Glomerular endothelial cell (primary cell): ENCODE measurements at places on chromosomes 4 and X. TPM values are rescaled to one million over a fixed set of nuclear protein-coding genes. Genes with fewer than 3 reads are reported as not detected.

DNA sequence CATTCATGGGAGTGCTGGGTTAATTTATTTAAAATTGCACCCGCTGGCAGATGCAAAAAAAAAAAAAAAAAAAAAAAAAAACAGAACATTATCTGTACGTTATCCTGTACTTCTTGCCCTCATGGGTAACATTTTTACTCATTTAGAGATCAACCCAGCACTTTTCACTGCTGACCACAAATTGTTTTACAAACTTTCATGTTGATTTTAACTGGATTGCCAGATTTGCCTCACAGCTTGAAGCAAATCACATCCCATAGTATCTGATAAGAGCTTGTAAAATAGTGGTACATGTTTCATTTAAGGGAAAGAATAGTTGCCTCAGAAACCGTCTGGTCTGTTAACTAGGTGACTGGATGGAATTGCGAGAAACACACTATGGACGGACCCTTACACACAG lies 640.8 kb downstream of the TRIML1 start:
- DNase-seq = no peak

Gene HNRNPDL
- 127 and 142 TPM in 2 replicates for total RNA-seq

GRCh38 chr4:87529187-87529586 lies at the start of gene SPARCL1:
SPARCL1 (minus strand) TSS chr4:87529376; CDS start chr4:87499574, 29,802 bp downstream.
- DNase-seq = no peak

Gene ETDB
- total RNA-seq = not detected in 2 replicates

Gene MAGEA2B
- not detected in 2 replicates for total RNA-seq

GRCh38 chrX:86946569-86946968 lies 571.0 kb upstream of the KLHL4 start:
- DNase-seq = no peak

Gene ESX1
- not detected in 2 replicates for total RNA-seq

DNA sequence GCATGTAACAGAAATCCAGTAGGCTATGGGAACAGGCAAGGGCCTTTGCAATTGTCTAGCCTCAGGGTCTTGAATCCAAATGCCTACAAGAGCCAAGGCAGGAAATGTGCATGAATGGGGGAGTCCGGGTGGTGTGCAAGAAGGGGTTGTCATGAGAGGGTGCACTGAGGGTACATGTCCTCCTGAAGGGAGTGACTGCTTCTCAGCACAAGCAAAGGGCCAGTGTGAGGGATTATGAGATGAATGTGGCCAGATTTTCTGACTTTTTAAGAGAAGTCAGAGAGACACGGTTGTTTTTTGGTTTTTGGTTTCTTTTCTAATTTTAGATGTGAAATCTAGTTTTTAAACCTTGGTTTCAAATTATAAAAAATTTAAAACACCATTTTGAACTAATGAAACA lies 76.5 kb upstream of the LSM6 start:
- DNase-seq = no peak

Gene PSAPL1
- total RNA-seq = not detected in 2 replicates

DNA sequence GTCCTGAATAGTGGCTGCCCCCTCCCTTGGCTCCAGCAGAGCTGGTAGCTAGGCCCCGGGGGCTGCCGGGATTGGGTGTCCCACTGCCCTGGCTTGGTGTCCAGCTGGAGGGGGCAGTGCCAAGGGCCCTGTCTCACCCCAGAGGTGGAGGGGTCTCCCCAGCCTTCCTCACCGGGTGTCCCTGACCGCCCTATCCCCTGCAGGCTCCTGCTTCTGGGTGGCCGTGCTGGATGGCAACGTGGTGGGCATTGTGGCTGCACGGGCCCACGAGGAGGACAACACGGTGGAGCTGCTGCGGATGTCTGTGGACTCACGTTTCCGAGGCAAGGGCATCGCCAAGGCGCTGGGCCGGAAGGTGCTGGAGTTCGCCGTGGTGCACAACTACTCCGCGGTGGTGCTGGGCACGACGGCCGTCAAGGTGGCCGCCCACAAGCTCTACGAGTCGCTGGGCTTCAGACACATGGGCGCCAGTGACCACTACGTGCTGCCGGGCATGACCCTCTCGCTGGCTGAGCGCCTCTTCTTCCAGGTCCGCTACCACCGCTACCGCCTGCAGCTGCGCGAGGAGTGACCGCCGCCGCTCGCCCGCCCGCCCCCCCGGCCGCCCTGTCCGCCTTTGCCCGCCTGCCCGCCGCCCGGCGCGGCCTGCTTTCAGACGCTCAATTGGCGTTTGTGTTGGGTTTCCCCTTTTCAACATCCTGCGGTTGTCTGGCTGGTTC lies 4.6 kb downstream of the NAT8L start:
- DNase-seq = no peak

DNA sequence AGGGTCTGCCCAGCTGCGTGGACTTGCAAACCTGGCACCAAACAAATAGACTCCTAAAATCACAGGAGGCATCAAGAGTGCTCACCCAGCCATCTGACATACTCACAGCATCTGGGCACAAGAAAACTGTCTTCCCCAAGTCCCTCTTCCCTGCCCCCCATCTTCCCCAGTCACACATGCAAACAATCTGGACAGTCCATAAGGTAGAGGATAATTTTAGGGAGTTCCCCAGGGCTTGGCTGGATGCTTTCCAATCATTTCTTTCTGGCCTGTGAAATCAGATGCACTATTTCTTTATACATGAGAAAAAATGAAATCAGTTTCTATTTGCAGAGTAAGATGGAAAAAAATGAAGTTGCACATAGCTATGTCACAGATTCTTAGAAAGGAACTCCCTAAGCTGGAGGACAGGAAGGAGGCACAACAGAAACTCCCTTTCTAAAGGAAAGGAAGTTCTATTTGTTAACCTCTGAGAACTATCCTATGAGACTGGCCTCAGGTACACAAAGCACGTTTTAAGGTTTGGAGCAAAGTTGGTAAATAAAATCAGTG lies 342.3 kb downstream of the HNRNPD start:
- no peak for DNase-seq

Gene GDPD2
- not detected in 2 replicates for total RNA-seq

Gene PPP1R2C
- total RNA-seq = not detected in 2 replicates

Gene SPIN4
- 13.7 and 16.6 TPM in 2 replicates for total RNA-seq

Gene TRIM60
- total RNA-seq = not detected in 2 replicates

DNA sequence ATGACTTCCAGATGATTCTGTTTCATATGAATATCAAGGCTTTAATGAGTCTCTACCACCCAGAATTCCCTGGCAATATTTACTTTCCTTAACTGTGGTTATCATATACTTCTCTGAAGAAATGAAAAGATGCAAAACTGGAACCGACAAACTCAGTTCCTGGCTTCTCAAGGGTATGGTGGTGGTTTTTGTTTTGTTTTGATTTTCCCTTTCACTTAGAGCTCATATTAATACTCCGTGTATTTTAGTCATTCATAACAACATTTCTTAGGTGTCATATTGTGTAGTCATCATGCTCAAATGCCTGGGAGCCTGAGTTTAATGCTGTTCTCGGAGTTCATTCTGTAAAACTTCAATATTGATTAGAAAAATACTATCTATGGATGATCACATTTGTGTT lies 665 bp downstream of the TRPC5OS start:
- no peak for DNase-seq

GRCh38 chrX:118315529-118315928 lies 30.4 kb upstream of the WDR44 start:
- no peak for DNase-seq

DNA sequence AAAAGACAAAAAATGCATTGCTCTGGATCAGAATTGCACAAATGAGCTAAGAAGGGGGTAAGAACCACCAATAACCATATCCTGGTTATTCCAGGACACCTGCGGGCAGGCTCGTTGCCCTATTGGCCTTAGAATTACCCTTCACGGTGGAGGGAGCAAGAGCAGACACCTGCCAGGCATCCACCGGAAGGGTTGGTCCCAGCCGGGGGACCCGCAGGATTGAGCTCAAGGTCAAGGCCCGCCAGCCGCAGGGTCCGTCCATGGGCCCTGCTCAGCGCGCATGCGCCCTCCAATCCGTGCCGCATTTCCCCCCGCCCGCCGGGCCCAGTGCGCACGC lies 575 bp downstream of the SLC25A6 start:
- DNase-seq = no peak

- DNase-seq = no peak
Measured at GRCh38 chr4:132488555-132488954, 660.5 kb upstream of the PCDH10 start.

Gene SLC4A4
- total RNA-seq = 0.58 and 0.76 TPM in 2 replicates

DNA sequence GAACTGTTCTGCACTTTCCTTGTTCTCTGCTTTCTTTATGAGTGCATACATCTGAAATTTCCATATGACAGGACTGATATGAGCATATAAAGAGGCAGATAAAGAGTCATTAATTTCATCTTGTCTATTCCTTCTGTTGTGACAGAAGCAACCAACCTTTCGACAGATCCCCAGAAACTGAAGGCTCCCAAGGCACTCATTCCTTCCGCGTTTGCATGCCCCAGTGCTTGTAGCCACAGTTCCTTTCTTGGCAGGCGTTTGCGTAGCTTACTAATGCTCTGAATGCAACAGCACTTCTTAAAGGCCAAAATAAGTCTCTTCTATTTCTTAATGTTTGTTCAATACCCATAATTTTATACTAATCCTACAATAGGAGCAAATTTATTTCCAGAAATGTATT lies 94.0 kb upstream of the TBL1X start:
- no peak for DNase-seq

DNA sequence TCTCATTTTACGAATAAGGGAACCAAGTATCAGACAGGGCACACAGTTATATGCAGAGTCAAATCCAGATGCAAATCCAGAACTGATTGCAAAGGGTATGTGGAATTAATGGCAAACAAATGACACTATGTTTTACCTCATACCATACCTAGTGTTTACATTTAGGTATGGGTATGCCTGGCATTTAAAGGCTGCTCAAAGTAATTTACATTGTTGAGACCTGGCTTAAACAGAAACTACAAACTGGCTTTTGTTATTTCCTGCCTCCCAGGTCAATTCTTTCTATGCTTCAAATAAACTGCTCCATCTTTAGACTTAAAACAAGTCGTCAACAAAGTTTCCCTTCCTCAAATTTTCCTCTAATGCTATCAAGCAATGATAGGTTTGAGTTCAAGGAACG lies 33.7 kb downstream of the ANKRD17 start:
- no peak for DNase-seq

- no peak for DNase-seq
Measured at GRCh38 chrX:63354484-63354883, 3.4 kb upstream of the SPIN4 start.

Gene WAS
- 0.39 and 0.53 TPM in 2 replicates for total RNA-seq

Gene PHEX
- 0.41 and 1.2 TPM in 2 replicates for total RNA-seq

- no peak for DNase-seq
Measured at GRCh38 chr4:6549445-6549844, 25.5 kb upstream of the MAN2B2 start.

GRCh38 chrX:12802741-12803140 lies 11.5 kb downstream of the PRPS2 start:
- DNase-seq = no peak

- DNase-seq = no peak
Measured at GRCh38 chrX:54177306-54177705, 5.7 kb downstream of the FAM120C start.

Gene SRPX
- total RNA-seq = 147 and 267 TPM in 2 replicates

GRCh38 chrX:82757614-82758013 lies 750.5 kb upstream of the POU3F4 start:
- DNase-seq = no peak

GRCh38 chr4:173233857-173234256 lies 65.2 kb downstream of the GALNT7 start:
- DNase-seq = no peak

Gene POU3F4
- not detected in 2 replicates for total RNA-seq

Gene ERCC6L
- total RNA-seq = 1.2 and 2.0 TPM in 2 replicates

Gene ATG4A
- total RNA-seq = 22.6 and 42.5 TPM in 2 replicates

Gene NHS
- total RNA-seq = 1.2 and 2.7 TPM in 2 replicates

DNA sequence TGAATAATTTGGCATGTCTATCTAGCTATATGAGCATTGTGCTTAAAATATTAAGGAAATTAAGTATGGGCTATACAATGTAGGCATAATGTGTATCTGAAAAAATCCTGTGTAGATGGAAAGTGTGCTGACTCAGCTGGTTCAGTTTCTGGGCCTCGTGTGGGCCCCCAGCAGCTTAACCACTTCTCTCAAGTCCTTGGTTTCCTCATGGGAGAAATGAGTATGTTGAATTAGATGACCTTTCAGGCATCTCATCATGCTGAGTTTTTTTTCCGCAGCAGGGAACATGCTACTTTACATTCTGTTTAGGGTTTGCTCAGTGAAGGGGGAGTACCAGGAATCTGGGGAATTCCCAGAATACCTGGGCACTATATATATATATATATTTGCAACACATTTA lies 30.5 kb downstream of the RHOH start:
- no peak for DNase-seq

DNA sequence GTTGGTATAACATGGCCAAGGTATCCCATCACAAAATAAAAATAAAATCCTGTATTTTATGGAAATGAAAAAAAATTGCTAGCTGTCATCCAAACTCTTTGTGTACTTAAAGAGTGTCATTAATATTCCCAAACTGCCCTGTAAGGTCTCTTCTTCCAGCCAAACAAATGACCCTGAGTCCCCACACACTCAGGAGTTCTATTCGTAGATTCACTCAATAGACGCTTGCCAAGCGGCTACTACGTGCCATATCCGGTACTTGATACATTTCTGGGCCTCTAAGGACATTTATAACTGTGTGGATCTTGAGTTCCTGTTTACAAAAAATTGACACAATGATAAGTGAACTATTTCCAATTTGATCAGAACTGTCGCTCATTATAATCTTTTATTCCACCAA lies 245.1 kb downstream of the SCFD2 start:
- no peak for DNase-seq

DNA sequence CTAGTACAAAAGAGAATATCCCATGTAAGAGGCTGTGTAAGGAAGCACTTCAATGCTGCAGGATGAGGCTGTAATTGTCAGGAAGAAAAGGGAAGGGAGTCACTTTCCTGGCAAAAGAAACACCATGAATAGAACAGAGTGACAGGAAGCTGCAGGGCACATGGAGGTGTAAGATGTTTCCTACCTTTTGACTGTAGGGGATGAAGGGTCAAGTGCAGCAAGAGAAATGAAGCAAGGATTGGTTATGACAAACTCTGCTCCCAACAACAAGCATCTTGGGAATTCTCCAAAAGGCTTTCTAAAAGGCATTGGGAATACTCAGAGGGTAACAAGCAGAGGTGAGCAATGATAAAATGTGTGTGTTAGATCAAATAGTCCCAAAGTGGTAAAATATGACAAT lies 74.3 kb upstream of the NPY2R start:
- peak; percentile 3 for DNase-seq

GRCh38 chr4:77852892-77853495 lies 9.6 kb upstream of the MRPL1 start:
- DNase-seq = no peak

DNA sequence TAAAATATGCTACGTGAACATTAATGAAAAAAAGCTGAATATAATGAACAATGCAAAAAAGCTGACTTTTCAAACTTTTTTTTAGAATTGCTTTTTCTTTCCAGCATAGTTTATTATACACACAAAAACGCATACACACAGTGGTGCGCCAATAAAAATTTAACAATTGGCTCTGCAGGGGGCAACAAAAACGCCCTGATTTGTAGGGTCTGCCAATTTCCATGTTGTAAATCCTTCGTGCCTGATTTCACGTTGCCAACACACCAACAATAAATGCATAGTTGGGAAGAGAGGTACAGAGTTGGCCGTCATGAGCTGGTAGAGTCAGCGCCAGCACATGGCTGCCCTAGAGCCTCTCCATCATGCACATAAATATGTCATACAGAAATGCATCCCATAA lies 333.1 kb downstream of the MAPK10 start:
- DNase-seq = no peak
